ENCODE measurements at places on chromosomes 2 and 18. TPM values are rescaled to one million over a fixed set of nuclear protein-coding genes. Genes with fewer than 3 reads are reported as not detected.

The PLEKHB2 gene
- total RNA-seq: 158 TPM

The MYO5B gene
- 0.70 TPM for total RNA-seq

DNA sequence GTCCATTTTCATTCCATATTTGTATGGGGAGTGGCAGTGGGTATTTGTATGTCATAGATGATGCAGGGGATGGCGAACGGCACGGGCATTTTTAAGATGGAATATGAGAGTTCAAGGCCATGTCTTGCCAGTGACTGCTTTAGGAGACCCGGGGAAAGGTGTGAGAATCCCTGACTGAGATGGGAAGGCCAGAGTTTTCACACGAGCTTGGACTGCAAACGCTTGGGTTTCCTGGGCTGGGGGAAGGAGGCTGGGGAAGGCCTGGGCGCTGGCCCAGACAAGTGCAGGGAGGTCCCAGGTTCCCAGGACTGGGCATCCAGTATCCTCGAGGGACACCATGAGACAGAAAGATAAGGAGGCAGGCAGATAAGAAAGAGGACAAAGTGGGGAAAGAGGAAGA is 35.2 kb downstream of the CNGA3 start:
- no peak for DNase-seq

GRCh38 chr2:132849118-132849517 is 179.1 kb upstream of the LYPD1 start:
- DNase-seq: no peak

GRCh38 chr2:227407591-227408151 is 19.9 kb upstream of the SCYGR1 start:
- DNase-seq: no peak
